ENCODE measurements at places on chromosomes 5 and 9.
A peak's percentile ranks its signal among the peaks of the same experiment; 100 is the strongest.

- no peak for DNase-seq
Observed at GRCh38 chr9:91117959-91118703, 243.6 kb downstream of the AUH start.

- DNase-seq = peak; percentile 65
Observed at GRCh38 chr5:138459311-138459933, 5.9 kb upstream of the EGR1 start.

GRCh38 chr5:141941307-141941706 lies 16.7 kb downstream of the PCDH12 start:
- DNase-seq = no peak

DNA sequence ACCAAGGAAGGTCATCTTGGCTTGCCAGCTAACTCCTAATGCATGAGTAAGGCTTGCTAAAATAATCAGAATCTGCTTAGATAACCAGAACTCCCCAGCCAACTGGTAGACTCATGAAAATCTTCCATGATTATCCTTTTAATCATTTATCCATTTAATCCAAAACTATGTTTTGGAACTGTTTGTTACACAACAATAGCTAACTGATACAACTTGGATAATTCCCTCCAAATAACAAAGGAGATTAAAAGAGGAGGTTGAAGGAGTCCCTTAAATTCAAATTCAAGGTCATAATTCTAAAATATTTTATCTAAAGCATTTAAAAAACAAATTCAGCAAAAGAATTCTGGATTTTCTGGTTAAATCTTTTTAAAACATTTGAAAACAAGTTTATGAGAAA lies 222.1 kb downstream of the DEPDC1B start:
- DNase-seq = no peak

DNA sequence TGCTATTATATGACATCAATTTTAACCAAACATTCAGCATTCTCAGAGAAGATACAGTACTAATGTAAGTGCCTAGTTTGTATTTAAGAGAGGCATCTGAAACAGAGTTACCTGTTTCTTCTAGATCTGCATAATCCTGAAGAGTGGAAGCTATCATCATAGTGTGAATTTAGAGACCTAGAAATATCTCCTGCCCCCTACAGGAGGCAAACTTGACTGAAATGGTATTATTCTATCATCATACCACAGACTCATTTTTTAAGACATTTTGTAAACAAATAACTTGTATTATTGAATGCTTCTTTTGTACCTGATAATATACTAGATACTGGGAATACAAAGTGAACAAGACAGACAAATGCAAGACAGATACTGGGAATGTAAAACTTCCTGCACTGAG lies 216.8 kb upstream of the RPS23 start:
- no peak for DNase-seq

- no peak for DNase-seq
Observed at GRCh38 chr5:124922255-124922975, 176.0 kb upstream of the ZNF608 start.

- no peak for DNase-seq
Observed at GRCh38 chr9:89882930-89883361, 278.1 kb downstream of the GADD45G start.

- DNase-seq = no peak
Observed at GRCh38 chr5:149588936-149589335, 7.6 kb downstream of the ARHGEF37 start.

- no peak for DNase-seq
Observed at GRCh38 chr5:139524940-139525585, 36.1 kb upstream of the UBE2D2 start.

- DNase-seq = no peak
Observed at GRCh38 chr9:86456416-86456815, 102.2 kb upstream of the TUT7 start.

DNA sequence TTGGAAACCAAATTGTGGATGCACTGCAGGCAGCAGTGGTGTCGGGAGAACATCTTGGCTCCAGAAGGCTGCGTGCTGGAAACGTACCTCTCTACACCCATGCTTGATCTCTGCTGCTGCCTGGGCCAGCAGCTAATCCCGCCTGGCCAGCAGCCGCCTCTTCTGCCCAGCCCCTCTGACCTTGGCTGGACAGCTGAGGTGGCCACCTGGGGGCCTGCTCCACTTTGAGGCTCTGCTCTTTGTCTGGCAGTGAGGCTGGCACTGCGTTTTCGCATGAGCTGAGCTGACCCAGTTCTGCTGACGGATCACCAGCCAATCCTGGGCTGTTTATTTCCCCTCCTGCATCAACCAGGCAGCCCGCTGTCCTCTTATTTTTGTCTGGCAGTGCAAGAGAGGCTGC lies 154.9 kb downstream of the TENT4A start:
- DNase-seq = no peak

DNA sequence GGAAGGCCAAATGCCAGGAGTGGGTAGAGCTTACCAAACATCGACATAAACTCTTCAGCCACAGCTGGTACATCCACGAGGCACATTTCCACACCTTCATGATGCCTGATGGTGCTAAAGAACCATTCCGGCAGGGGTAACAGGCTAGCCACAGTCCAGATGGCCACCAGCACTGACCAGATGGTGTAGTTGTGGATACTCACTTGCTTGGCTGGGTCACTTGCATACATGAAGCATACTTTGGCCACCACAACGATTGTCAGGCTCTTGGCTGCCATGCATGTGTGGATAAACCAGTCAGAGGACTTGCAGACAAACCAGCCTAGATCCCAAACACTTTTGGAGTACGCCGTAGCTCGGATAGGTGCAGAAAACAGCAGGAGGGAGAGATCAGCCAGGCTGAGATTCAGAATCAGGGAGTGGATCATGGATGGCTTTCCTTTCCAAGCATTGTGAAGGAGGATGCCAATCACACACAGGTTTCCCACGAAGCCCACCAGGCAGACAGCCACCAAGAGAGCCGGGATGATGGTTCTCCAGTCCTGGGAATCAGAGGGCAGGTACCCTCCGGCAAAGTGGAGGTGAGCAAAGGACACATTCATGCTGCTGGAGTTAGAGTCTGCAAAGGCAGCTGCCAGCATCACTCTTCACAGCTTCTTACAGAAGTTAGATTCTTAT lies 378 bp downstream of the GPR151 start:
- DNase-seq = no peak

GRCh38 chr5:75756981-75757380 lies 39.7 kb upstream of the POC5 start:
- DNase-seq = no peak

GRCh38 chr9:12065050-12065449 lies 628.1 kb upstream of the TYRP1 start:
- no peak for DNase-seq
